ENCODE measurements at places on chromosomes 13 and 19. TPM values are rescaled to one million over a fixed set of nuclear protein-coding genes. Genes with fewer than 3 reads are reported as not detected.

GRCh38 chr19:1757468-1758230, 4.3 kb downstream of the ONECUT3 start:
- DNase-seq, result no peak

DNA sequence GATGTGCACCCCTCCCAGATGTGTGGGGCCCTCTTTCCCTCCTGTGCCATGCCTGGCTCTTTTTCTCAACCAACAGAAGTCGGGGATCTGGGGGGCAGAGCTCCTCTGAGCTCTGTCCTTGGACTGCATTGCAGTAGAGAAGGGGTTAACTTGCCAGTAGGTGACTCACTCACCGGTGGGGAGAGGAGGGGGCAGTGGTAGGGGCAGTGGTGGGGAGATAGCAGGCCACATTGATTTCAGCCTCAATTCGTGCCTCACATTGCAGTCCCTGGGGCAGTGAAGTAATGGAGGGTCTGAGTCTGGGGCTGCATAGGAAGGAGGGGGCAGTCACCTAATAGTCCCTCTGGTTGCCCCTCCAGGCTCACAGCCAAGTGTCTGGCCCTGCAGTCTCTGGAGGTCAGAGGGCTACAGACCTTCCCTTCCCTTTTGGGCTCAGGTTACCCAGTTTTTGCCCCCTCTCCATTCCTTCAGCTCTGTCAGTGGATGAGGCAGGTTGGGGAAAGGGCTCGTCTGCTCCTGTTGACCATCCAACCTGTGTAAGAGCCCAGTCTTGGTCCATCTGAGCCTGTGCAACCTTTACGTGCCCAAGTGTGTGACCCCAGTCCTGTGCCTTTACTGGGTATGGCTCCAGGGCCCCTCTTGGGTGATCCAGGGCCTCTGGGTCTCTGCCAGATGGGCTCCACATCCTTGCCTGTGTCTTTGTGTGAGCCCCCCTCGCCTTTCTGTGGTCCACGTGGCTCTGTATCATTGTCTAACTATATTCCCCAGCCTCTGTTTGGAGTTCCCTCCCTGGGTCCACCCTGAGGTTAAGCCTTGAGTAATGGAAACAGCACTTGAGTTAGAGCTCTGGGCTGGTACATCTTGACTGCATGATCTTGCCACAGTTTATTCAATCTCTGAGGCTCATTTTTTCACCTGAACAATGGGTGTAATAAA, 13.0 kb downstream of the CIC start:
- no peak for DNase-seq

- DNase-seq, result no peak
These were observed 3.8 kb downstream of the INTS6 start for GRCh38 chr13:51449018-51449417.

DNA sequence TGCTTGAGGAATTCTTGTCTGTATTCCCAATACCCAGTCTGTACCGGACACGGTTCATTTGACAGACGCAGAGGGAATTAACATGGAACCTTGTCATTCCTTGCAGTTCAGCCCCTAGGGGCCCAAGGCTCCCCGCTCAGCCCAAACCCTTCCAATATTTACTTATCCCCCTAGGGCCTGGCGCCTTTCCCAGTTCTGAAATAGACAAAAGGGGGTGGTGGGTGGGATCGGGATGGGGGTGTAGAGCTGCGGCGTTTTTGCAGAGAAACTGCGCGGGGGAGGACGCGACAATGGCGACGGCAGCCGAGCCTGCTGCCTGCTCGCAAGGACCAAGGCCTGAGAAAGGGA, 583 bp downstream of the AKAP8L start:
- DNase-seq, result no peak

DNA sequence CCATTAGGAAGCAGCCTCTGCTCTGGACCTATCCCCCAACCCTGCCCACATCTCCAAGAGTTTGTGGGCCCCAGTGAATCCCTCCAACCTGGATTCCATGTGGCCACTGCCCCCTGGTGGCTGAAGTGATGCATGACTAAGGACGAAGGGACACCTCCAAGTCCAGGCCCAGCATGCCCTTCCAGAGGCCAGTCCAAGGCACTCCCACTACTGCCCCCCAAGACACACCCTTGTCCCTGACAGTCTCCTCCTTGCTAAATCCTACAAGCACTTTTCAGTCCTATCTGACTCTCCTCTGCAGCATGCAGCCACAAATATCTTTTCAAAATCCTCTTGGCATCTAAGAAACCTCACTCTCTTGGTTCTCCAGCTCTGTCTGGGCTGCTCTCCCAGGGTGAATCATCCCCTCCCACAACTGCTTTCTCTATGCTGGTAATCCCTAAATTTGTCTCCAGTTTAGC, 33.0 kb downstream of the DEDD2 start:
- peak; percentile 75 for DNase-seq

Gene NTN5
- total RNA-seq, result 0.28 TPM

Gene FXYD3
- 1.4 TPM for total RNA-seq

Gene KIRREL2
- total RNA-seq, result 0.20 TPM

Gene SPACA6
- 4.3 TPM for total RNA-seq

- no peak for DNase-seq
These were observed at the start of gene PPP1R12C for GRCh38 chr19:55116859-55117662. Gene PPP1R12C (minus strand): TSS chr19:55117637. CDS start chr19:55117543, 94 bp downstream.

DNA sequence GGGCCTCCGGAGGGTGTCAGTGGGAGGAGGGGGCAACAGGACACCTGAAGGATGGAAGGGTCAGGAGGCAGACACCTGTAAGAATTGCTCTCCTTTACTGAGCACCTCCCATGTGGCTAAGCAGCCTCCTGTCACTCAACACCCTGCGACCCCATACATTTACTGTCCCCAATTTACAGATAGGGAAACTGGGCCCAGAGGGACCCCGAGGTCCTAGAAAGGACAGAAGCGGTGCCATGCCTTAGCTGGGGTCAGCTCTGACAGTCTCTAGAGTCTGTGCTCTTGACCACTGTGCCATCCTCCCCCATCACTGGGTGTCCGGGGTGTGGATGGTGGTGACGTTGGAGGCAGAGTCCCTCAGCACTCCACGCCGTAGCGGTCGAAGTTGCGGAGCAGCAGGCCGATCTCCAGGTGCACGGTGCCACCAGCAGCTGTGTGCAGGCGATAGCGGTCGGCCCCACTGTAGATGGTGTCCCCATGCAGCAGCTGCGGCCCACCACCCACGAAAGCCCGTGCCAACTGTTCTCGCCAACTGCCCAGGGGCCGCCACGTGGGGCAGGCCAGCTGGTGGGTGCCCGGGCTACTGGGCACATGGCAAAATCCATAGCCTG, 726 bp upstream of the TGFB1 start:
- no peak for DNase-seq

Gene MEDAG
- 0.18 TPM for total RNA-seq

Gene MEIOSIN
- total RNA-seq, result not detected

GRCh38 chr19:14004619-14005348, 1.3 kb downstream of the RFX1 start:
- DNase-seq, result peak; percentile 82

DNA sequence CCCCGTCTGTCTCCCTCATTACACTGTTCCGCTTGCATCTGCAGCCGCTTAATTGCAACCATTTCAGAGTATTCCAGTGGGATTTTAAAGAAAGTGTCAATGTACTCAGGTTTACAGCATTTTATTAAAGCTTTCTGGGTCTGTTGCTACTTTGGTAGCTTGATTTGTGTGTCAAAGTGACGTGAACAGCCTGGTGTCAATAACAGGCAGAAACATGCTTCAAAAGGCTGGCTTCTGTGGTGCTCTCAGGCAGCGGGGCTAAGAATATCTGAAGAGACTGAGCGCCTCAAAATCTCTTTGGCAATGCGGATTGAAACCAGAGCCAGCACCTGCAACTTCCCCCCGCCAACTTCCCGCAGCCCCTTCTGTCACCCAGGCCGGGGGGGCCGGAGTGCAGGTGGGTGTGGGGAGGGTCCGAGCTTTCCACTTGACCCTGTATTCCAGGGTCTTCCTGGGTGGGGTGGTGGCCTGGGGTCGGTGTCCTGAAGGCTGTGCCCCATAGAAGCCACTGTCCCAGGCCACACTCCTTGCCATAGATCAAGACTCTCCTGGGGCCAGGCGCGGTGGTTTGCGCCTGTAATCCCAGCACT, 81.2 kb downstream of the KDM4B start:
- no peak for DNase-seq

GRCh38 chr19:50384685-50385535, 763 bp downstream of the POLD1 start:
- DNase-seq, result no peak

DNA sequence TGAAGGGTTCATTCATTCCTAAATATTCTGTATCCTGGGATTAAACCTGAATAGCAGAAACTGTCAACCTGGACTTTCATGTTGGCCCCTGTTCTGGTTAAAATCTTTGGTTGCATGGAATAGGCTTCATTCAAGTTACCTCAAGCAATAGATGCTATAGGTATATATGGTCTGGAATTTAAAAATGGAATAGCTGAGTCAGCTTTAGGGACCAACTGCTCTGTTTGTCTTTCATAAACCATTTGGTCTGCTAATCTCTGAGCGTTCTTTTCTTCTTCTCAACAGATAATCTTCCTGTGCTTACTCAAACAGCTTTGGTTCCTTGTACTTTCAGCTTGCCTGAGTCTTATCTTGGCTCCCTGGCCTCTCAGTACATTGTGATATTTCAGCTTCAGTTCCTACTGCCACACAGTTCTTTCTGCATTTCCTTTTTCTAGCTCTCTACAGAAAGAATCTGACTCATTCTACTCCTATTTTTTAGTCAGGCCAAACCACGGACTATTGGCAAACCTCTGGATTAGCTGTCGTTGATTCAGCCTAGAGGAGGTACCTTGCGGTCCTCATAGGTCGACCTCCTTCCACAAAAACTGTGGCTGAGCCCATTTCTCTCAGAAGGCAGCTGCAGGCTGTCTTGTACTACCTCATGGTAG, 35.9 kb upstream of the MAB21L1 start:
- DNase-seq, result no peak

DNA sequence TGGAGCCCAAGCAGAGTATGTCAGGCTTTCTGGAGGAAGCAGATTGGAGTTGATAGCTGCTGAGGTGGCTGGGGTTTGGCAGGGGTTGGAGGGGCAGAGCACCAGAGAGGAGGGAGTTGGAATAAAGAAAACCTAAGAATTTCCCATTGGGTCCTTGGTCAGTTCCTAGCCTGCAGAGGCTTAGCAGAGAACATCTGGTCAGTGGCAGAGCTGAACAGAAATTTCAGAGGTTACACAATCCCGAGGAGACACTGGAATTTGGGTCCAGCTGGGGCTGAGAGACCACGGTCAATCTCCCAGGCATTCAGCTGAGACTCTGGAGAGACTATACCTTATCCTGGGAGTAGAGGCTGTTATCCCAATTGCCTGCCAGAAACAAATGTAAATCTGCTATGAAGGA, 84.4 kb downstream of the DPY19L3 start:
- DNase-seq, result no peak

DNA sequence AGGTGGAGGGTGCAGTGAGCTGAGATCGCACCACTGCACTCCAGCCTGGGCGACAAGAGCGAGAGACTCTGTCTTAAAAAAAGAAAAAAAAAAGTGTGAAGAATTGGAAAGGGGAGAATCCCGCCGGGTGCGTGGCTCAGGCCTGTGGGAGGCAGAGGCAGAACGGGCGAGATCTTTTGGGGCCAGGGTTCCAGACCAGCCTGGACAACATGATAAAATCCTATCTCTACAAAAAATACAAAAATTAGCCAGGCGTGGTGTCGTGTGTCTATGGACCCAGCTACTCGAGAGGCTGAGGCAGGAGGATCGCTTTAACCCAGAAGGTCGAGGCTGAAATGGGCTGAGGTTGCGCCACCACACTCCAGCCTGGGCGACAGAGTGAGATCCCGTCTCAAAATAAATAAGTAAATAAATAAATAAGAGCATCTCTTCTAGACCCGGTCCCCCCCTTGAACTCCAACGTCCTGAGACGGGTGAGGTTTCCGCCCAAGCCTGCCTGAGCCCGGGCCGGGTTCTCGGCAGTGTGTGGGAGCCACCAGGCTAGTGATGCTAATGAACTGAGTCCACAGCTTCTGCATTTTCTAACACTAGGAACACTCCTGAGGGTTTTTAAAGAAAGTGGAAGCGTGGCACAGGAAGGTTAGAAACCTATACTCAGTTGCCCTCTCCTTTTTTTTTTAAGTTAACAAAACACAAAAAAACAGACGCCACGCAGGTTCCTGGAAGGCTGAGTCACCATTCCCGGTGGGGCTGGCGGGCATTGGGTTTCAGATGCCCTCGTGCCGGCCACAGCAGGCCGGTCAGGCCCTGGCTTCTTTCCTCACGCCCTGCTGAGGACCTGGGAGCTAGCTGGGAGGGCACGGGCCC, 22.0 kb downstream of the GPX4 start:
- DNase-seq, result no peak

Gene TMEM255B
- total RNA-seq, result 5.3 TPM

DNA sequence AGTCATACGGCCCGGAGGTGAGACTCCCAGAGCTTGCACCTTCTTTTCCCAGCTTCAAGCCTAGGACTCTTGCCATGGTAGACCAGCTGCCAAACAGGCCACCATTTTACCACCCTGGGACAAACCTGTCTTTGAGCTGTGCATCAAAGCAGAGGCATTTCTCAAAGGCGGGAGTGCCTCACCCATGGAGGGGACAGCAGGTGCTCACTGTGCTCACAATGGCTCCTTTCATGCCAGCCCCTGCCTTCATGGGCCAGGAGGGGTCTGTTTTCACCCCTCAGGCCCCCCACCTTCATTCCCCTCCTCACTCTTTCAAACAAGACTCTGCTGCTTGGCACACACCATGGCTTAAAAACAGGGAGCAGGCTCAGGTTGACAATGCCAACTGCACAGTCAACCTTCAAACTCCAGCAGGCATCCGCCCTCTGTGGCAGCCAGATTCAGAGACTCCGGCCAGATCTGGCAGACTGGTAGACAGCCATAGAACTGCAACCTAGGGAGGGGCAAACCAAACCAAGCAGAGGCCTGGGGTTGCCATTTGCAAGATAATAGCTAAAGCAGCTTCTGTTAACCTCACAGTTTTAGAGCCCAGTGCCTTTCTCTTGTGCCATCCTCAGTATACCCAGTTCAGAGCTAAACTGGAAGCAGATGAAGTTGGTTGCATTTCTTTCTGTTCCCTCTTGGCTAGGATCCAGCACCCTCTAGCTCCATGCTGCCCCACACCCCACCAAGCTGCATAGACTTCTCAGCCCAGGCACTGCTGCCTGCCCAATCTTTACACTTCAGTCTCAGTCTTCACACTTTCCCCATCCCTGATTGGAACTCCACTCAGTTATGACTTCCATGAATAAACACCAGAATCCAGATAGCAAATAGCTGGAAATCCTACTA, 93.9 kb upstream of the SPATA13 start:
- no peak for DNase-seq

GRCh38 chr19:29712744-29713516, 2.1 kb downstream of the C19orf12 start:
- no peak for DNase-seq

- no peak for DNase-seq
These were observed 2.7 kb upstream of the GATAD2A start for GRCh38 chr19:19402656-19403372.

Gene C13orf46
- total RNA-seq, result 1.1 TPM

- no peak for DNase-seq
These were observed 56.6 kb downstream of the TBC1D4 start for GRCh38 chr13:75425216-75426009.

- no peak for DNase-seq
These were observed 122.8 kb downstream of the OXGR1 start for GRCh38 chr13:96871469-96871868.

Gene ZNF441
- 3.0 TPM for total RNA-seq

DNA sequence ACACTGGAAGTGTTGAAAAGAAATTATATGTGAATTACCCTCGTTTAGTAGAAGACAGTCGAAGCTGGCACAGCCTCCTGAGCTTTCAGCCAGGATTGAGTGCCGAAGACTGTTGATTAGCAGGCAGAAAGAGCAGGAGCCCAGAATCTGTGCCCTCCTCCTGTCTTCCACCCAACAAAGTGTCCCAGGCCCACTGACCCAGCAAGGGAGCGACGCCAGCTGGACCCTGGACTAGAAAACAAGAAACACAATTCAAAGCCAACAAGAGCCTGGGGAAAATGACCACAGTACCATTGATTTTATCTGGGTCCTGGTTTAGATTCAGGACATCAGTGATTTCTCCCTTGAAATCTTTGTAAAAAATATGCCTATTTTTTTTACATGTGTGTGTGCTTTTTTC, 120.7 kb downstream of the RXFP2 start:
- peak; percentile 85 for DNase-seq

Measured in left lobe of liver (tissue), 2 donors.